Effector memory CD8-positive, alpha-beta T cell (primary cell): ENCODE measurements at places on chromosomes 6 and 20.

DNA sequence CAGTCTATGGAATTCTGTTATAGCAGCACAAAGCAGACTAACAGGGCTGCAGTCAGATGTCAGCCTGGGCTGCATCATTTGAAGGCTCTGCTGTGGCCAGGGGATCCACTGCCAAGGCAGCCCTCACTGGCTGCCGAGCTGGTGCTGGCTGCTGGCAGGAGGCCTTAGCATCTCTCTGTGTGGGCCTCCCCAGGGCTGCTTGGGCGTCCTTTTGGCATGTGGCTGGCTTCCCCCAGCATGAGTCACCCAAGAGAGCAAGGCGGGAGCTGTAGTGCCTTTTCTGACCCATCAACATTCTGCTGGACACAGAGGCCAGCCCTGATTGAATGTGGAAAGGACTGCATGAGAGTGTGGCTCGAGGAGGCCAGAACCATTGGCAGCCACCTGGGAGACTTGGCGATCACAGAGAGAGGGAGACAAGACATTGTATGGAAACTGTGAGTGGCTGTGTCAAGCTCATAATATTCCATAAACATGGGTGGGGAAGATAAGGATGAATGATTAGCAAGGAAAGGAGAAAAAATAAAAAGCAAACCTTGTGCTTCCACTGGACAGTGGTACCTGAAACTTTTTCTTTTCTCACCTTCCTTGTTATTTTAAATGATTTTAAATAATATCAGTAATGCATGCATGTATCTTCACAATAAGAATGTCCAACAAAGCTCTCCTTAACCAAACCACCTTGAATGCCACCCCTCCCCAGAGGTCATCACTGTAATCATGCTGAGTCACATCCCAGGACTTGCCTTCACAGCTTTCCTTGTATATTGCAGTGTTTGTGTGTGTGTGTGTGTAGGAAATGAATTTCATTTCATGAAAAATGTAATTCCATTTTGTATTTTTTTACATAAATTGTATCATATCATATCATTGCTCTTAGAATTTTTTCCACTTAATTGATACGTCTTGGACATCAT, 55.0 kb upstream of the VSX1 start:
- no peak for DNase-seq

DNA sequence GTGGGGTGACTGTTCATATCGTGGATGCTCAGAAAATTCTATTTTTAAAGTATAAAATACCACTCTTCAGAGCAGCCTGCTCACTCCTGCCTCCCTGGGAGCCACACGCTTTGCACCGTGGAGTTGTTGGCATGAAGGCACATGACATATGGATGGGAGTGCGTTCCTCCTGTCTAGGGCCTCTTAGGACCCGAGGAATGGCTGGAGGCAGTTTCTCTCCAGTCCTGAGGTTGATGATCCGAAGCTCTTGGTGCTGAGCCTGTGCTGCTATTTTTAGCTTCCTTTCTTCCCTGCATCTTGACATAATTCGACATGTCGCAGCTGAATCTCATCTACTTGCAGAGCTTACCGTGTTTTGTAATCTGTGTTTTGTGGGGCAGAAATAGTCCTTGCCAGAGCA, 73.9 kb downstream of the PHACTR3 start:
- no peak for DNase-seq

- DNase-seq, result no peak
Observed at GRCh38 chr6:14781772-14782525, 463.9 kb upstream of the JARID2 start.

DNA sequence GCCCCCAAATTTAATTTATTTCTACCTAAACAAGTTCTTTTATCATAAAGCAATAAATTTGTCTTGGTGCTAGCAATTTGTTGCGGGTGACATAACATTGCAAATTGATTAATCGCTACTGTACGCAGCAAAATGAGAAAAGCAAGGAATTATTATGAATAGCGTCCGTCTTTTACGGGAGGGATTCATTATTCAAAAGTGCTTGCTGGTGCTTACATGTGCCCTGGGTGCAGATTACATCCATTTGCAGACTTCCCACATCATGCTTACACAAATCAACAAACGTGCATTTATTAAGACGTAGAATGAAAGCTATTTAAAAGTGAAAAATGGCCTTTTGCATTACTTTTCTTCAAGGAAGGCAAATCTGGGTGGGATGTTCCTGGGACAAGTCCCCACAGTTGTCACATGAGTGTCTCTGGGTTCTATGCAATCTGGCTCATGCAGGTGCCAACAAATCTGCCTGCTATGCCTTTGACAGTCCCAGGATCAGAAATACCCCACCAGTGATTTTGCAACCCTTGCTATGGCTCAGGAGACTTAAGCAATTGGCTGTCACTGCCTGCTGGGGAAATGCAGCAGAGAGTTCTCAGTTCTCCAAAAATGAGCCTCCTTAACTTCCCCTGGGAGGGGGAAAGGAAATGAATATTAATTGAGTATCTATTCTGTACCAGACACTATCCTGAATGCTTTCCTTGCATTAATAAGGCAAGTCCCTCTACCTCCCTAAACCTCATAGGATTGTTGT, 30.1 kb upstream of the MAFB start:
- no peak for DNase-seq

- no peak for DNase-seq
Observed at GRCh38 chr6:45658958-45659357, 281.2 kb upstream of the SUPT3H start.

DNA sequence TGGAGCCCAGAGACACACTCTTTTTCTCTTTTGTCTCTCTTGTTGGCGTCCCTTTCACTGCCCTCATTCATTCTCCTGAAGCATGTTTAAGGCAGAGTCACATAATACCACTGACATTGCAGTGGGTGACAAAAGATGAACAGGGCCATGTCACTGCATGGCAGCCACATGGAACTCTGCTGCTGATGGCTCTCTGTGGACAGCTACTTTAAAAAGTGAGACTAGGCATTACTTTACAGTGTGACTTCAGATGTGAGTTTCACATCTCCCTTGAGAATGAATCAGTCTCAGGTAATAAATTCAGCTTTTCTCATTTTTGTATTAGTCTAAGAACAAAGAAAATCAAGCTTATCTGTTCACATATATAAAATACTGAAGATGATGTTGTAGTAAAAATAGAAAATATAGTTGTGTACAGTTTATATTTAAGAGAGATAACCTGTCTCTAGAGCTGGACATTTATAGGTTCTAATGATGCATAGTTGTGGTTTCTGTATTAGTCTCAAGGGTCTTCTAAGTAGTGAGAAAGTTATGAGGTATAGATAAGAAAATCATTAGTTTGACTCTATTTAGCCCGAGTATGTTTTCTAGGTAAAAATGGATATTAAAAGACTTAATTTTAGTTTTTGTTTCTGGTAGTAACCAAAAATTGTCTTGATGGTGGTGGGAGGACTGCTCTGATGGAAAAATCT, 6.1 kb downstream of the MRS2 start:
- no peak for DNase-seq

- no peak for DNase-seq
Observed at GRCh38 chr20:46773680-46774079, 64.2 kb downstream of the SLC2A10 start.

DNA sequence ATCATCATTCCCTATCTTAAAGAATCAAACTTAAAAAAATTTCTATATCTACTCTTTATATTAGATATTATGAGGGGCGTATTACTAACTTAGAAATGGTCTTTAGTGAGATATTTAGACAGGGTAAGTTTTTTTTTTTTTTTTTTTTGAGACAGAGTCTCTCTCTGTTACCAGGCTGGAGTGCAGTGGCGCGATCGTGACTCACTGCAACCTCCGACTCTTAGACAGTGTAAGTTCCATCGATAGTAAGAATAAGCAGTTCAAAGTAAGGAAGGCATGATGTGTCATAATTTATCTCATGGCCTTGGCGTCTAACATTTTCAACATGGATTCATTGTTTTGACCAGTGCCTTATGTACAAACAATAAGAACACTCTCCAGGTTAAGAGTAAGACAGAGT, 72.4 kb downstream of the MLIP start:
- DNase-seq, result no peak

DNA sequence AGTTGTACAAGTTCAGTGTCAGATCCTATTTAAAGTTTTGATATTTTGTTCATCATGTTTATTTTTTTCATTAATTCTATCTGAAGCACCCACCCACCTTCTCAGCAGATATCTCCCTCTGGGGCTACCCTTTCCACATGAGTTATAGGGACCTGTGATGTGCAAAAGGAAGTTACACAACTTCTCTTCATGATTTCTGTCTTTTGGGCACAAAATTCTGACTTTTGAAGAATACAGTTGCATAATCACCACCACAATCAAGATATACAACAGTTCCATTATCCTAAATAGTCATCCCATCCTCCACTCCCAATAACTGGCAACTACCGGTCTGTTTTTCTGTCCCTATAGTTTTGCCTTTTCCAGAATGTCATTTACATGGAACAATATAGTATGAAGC, 13.8 kb upstream of the FUCA2 start:
- DNase-seq, result no peak
